Osteoblast (primary cell): ENCODE measurements at places on chromosomes 3 and 15. TPM values are rescaled to one million over a fixed set of nuclear protein-coding genes. Genes with fewer than 3 reads are reported as not detected.

DNA sequence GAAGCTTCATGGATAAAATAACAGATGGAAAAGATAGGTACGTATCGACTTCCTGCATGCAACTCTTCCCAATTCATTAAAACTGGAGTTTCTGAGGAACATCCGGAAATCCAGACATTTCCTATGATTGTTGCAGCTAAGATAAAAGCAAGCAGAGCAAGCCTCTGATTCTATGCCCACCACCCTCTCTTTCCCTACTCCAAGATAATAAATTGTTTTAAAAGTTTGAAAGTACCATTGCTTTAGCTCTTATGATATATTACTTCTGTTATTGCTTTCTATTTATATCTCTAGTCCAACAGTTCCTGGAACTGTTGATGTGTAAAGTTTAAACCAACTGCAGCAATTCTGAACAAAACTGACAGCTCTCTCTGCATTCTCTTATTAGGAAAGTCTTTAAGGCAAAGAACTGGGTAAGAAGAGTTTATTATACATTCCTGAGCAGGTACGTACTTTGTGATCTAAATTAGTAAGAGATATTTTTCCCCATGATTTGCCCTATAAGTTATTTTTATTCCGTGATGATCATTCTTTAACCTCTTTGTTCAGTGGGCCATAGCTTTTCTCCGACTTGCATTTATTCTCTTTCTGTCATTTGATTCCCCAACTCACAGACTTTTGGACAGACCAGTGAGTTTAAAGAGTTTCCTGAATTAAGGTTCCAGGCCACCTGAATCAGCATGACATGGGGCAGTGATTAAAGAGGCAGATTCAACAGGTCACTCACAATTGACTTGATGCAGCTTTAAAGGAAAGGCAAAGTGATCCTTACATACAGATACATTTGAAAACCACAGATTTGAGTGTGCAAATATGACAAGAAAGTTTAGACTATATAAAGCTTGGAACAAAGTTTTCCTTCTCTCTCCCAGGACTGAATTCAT is 94.2 kb upstream of the THRB start:
- H3K27ac ChIP-seq, result no peak overlapping the region
- no peak for DNase-seq
- no peaks in the 10 kb centered on the region for H3K36me3 ChIP-seq
- no peak overlapping the region for H3K4me3 ChIP-seq
- no peaks in the 10 kb centered on the region for H3K4me1 ChIP-seq
- no peaks in the 10 kb centered on the region for H3K27me3 ChIP-seq

- H3K4me3 ChIP-seq, result no peak overlapping the region
- peak; percentile 57 for DNase-seq
- H3K27me3 ChIP-seq, result no peaks in the 10 kb centered on the region
Observed at GRCh38 chr3:52108302-52109232, 45.7 kb downstream of the POC1A start.

- peak; percentile 50 for DNase-seq
- H3K27ac ChIP-seq, result peak overlapping the region; percentile 88
- no peaks in the 10 kb centered on the region for H3K27me3 ChIP-seq
- peaks cover 5% of the 10 kb centered on the region for H3K36me3 ChIP-seq
Observed at GRCh38 chr3:124882816-124883747, 4.1 kb downstream of the ITGB5 start.

DNA sequence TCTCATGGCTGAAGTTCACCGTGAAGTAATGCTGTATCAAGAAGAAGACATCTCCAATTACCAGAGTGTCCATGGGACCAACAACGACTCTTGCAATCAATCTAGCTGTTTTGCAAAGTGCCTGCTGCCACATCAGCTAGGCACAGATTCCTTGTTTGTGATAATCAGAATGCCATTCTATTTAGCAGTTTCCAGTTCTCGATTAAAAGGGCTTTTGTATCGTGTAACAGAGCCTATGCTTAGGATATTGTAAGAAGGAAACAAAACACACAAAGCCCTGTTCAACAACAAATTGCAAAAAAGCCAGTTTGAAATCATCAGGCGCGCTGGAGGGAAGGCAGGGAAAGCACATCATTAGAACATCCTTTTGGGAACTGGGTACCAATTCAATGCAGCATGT is 26.1 kb downstream of the RASGRF1 start:
- DNase-seq, result no peak
- H3K4me3 ChIP-seq, result no peak overlapping the region
- no peaks in the 10 kb centered on the region for H3K36me3 ChIP-seq
- no peaks in the 10 kb centered on the region for H3K4me1 ChIP-seq
- H3K27me3 ChIP-seq, result peaks cover 4% of the 10 kb centered on the region
- no peak overlapping the region for H3K27ac ChIP-seq

DNA sequence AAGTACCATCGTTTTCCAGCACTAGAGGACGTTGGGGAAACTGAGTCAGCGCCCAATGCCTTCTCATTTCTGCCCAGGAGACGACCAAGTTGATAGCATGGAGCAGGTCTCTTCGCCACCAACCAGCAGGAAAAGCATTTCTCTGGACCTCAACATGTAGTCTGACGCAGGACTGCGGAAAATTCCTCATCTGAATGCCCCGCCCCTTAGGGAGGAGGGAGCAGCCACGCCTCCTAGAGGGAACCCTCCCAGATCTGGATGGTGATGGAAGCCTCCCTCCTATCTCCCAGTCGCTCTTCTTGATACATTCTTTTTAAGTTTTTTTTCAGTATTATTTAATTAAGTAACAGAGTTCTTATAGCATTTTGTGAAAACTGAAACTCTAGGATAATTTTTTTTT is 17.4 kb upstream of the MINDY4B start:
- no peak overlapping the region for H3K27ac ChIP-seq
- peaks cover 16% of the 10 kb centered on the region for H3K27me3 ChIP-seq
- no peak overlapping the region for H3K4me3 ChIP-seq
- no peak for DNase-seq
- no peaks in the 10 kb centered on the region for H3K36me3 ChIP-seq
- H3K4me1 ChIP-seq, result no peaks in the 10 kb centered on the region

DNA sequence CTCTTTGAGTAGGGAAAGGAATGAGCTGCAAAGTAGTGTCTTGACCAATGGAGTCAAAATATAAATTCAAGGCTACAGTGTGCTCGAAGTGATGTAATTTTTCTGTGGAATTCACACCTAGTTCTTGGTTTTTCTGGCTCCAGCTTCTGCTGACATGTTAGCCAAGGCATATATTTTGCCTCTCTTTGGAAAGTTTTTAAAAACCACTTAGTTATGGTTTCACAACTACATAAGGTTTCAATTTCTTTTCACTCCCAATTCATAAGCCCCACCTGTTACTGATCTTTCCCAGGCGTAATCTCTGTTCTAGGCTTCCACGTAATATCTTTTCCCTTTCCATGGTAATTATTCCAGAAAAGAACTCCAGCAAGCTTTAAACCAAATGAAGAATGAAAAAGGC is 46.9 kb downstream of the GADL1 start:
- H3K4me3 ChIP-seq, result no peak overlapping the region
- H3K27me3 ChIP-seq, result peaks cover 21% of the 10 kb centered on the region
- H3K4me1 ChIP-seq, result no peaks in the 10 kb centered on the region

Gene C15orf62
- under 0.01 and 0.29 TPM in 2 replicates for total RNA-seq

GRCh38 chr3:171982828-171983227 is 56.5 kb upstream of the FNDC3B start:
- H3K4me3 ChIP-seq, result no peak overlapping the region
- H3K27ac ChIP-seq, result no peak overlapping the region
- no peaks in the 10 kb centered on the region for H3K27me3 ChIP-seq
- H3K36me3 ChIP-seq, result no peaks in the 10 kb centered on the region

GRCh38 chr3:17258823-17259436 is 374.2 kb downstream of the PLCL2 start:
- no peak overlapping the region for H3K4me3 ChIP-seq
- peak; percentile 77 for DNase-seq
- no peak overlapping the region for H3K27ac ChIP-seq
- no peaks in the 10 kb centered on the region for H3K27me3 ChIP-seq
- H3K36me3 ChIP-seq, result no peaks in the 10 kb centered on the region

GRCh38 chr15:60397772-60398445 is at the start of gene ANXA2:
Gene ANXA2 (minus strand): TSS chr15:60397986. CDS start chr15:60386075, 11,911 bp downstream.
- peaks cover 74% of the 10 kb centered on the region for H3K4me1 ChIP-seq
- DNase-seq, result peak; percentile 98
- peaks cover 34% of the 10 kb centered on the region for H3K36me3 ChIP-seq

- H3K27me3 ChIP-seq, result no peaks in the 10 kb centered on the region
- no peak overlapping the region for H3K27ac ChIP-seq
- H3K4me1 ChIP-seq, result no peaks in the 10 kb centered on the region
Observed at GRCh38 chr3:107740992-107741896, 218.5 kb downstream of the BBX start.

DNA sequence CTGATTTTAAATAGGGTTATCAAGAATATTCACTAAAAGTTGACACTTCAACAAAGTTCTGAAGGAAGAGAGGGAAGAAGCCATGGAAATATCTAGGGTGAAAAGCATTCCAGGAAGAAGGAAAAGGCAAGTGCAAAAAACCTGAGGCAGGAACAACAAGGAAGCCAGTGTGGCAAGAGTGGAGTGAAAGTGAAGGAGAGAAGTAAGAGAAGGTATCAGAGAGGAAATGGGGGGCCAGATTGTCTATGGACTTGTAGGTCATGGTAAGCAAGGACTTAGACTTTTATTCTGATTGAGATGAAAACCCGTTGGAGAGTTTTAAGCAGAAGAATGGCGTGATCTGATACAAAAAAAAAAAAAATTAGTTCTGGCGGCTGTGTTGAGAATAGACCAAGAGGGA is 18.5 kb upstream of the ZNF609 start:
- no peak overlapping the region for H3K4me3 ChIP-seq
- no peak overlapping the region for H3K27ac ChIP-seq
- peak; percentile 55 for DNase-seq
- H3K4me1 ChIP-seq, result peaks cover 23% of the 10 kb centered on the region
- peaks cover 3% of the 10 kb centered on the region for H3K36me3 ChIP-seq

GRCh38 chr15:36724905-36725304 is 145.5 kb downstream of the CDIN1 start:
- no peak overlapping the region for H3K27ac ChIP-seq
- H3K36me3 ChIP-seq, result no peaks in the 10 kb centered on the region
- H3K27me3 ChIP-seq, result no peaks in the 10 kb centered on the region
- no peaks in the 10 kb centered on the region for H3K4me1 ChIP-seq
- no peak overlapping the region for H3K4me3 ChIP-seq

Gene ZPLD1
- total RNA-seq, result under 0.01 TPM in 1 of 2 replicates, not detected in the other
